Activated CD4-positive, alpha-beta T cell treated with anti-CD3 and anti-CD28 coated beads for 36 hours (primary cell): ENCODE measurements at places on chromosomes 7 and 10. TPM values are rescaled to one million over a fixed set of nuclear protein-coding genes. Genes with fewer than 3 reads are reported as not detected.

DNA sequence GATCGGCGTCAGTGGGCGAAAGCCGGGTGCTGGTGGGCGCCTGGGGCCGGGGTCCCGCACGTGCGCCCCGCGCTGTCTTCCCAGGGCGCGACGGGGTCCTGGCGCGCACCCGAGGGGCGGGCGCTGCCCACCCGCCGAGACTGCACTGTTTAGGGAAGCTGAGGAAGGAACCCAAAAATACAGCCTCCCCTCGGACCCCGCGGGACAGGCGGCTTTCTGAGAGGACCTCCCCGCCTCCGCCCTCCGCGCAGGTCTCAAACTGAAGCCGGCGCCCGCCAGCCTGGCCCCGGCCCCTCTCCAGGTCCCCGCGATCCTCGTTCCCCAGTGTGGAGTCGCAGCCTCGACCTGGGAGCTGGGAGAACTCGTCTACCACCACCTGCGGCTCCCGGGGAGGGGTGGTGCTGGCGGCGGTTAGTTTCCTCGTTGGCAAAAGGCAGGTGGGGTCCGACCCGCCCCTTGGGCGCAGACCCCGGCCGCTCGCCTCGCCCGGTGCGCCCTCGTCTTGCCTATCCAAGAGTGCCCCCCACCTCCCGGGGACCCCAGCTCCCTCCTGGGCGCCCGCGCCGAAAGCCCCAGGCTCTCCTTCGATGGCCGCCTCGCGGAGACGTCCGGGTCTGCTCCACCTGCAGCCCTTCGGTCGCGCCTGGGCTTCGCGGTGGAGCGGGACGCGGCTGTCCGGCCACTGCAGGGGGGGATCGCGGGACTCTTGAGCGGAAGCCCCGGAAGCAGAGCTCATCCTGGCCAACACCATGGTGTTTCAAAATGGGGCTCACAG is 1.1 kb downstream of the EGFR start:
- H3K36me3 ChIP-seq: no peaks in the 10 kb centered on the region
- H3K27me3 ChIP-seq: peaks cover 59% of the 10 kb centered on the region
- no peak for DNase-seq
- no peaks in the 10 kb centered on the region for H3K4me1 ChIP-seq
- no peak overlapping the region for H3K27ac ChIP-seq
- no peak overlapping the region for H3K4me3 ChIP-seq

Gene AFAP1L2
- total RNA-seq: 2.0 TPM

DNA sequence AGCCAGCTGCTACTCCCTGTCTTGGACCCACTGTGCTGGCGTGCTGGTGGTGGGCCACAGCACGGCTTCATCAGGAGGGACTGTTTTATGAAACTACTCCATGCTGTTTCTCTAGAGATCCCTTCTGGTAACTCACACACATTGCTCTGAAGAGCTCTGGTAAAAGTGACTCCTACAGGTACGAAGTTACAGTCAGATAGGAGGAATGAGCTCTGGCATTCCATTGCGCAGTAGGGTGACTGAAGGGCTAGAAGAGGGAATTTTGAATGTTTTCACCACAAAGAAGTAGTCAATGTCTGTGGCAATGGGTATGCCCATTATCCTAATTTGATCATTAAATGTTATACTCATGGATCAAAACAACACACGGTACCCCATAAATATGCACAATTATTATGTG is 609 bp downstream of the MAT1A start:
- no peaks in the 10 kb centered on the region for H3K36me3 ChIP-seq
- H3K27ac ChIP-seq: no peak overlapping the region
- H3K27me3 ChIP-seq: peaks cover 14% of the 10 kb centered on the region
- DNase-seq: no peak

Gene SHTN1
- 0.37 TPM for total RNA-seq

DNA sequence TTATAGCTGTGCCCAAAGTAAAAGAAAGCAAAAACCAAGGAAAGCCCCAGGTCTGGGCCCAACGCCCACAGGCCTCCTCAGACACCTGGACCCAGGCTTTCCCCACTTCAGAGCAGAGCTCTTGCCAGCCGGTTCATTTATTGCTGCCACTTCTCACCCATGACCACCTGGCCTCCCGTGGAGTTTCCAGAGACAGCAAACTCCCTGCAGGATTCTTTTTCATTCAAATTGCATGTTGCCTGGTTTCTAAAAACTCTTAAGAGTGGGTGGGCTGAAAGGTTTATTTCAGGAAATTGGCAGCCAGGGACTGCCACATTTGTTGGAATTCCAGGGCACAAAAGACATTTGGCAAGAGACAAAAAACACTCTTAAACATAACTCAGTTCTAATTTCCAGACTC is 4.7 kb downstream of the VOPP1 start:
- peaks cover 72% of the 10 kb centered on the region for H3K4me1 ChIP-seq
- DNase-seq: no peak
- no peaks in the 10 kb centered on the region for H3K27me3 ChIP-seq
- peaks cover 20% of the 10 kb centered on the region for H3K36me3 ChIP-seq
- no peak overlapping the region for H3K4me3 ChIP-seq

Gene AOAH
- 10.0 TPM for total RNA-seq

DNA sequence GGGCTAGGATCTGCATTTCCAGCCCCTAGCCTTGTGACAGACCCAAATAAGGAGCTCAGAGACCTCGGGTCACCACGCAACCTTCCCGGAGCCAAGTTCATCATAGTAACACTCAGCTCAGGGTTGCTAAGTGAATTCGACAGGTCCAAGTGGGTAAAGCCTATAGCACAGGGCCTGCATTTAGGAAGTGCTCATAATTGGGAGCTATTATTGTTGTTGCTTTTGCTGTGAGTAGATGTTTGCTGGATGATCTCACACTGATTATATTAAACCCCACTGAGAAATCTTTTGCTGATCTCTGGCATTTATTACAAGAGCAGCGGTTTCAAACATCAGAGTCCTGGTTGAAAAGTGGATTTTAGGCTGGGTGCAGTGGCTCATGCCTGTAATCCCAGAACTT is 20.3 kb upstream of the SAR1A start:
- no peak for DNase-seq
- no peaks in the 10 kb centered on the region for H3K27me3 ChIP-seq
- H3K27ac ChIP-seq: no peak overlapping the region
- H3K36me3 ChIP-seq: no peaks in the 10 kb centered on the region

- H3K36me3 ChIP-seq: no peaks in the 10 kb centered on the region
- no peak overlapping the region for H3K27ac ChIP-seq
- no peaks in the 10 kb centered on the region for H3K4me1 ChIP-seq
- peaks cover 7% of the 10 kb centered on the region for H3K27me3 ChIP-seq
Measured at GRCh38 chr7:47513741-47514241, 68.1 kb downstream of the TNS3 start.

DNA sequence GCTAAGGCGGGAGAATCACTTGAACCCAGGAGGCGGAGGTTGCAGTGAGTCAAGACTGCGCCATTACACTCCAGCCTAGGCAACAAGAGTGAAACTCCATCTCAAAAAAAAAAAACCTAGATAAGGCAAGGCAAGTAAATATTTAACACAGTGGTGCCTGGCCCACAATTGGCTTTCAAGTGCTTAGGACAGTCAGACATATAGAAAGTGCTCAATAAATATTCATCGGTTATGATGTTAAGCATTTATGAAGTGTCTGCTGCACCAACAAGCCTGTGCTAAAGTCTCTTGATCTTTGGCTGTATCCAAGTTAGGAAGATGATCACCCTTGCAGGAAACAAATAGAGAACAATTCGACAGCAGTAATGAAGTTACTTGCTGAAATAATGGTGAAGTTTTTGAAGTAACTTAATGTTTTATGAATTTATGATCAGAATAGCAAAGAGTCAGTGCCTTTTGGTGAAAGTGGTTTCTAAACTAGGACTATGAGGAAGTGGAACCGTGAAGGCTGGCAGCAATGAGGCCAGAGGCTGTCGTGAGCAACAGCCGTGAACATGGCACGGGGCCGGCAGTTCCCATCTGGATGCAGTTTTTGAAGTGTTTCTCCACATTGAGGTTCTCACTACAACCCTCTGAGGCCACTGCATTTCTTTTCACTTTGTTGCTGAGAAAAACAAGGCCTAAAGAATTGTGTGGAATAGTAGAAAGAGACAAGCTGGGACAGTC is 48.1 kb upstream of the GATA3 start:
- no peaks in the 10 kb centered on the region for H3K27me3 ChIP-seq
- H3K4me1 ChIP-seq: no peaks in the 10 kb centered on the region
- no peak overlapping the region for H3K27ac ChIP-seq
- H3K36me3 ChIP-seq: peaks cover 40% of the 10 kb centered on the region
- DNase-seq: no peak

- H3K36me3 ChIP-seq: no peaks in the 10 kb centered on the region
- H3K4me1 ChIP-seq: no peaks in the 10 kb centered on the region
- H3K27ac ChIP-seq: no peak overlapping the region
- no peak for DNase-seq
- no peaks in the 10 kb centered on the region for H3K27me3 ChIP-seq
Measured at GRCh38 chr7:66694286-66694685, 46.2 kb upstream of the RABGEF1 start.
